HuH-7.5 (cell line): ENCODE measurements at places on chromosomes 3 and 15.

DNA sequence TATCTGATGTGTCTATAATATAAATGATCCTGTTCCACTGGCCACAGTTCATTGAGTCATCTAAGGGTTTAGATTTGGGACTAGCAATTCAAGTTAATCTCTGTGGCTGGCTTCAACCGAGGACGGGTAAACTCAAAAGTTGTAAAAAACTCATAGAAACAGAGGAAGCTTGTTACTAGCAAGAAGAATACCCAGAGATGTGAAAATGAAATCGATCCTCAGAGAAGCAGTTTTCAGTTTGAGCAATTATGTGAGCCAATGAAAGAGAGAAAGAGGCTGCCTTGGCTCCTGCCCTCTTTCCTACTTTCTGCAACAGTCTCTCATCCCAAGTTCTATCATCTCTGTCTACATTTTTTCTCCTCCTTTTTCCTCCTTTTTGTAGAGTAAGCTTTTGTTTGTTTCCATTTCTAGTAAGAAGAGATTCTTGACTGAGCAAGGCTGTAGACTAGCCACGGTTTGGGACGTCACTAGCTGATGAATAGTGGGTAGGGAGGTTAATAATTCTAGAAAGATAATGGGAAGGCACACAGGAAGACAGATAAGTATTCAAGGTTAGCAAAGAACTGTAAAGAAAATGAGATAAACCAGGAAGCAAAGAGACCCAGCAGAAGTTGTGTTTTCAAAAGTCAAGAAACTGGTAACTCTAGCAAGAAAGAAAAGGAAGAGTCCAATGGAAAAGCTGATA lies 298.9 kb upstream of the NR2F2 start:
- no peak for DNase-seq

DNA sequence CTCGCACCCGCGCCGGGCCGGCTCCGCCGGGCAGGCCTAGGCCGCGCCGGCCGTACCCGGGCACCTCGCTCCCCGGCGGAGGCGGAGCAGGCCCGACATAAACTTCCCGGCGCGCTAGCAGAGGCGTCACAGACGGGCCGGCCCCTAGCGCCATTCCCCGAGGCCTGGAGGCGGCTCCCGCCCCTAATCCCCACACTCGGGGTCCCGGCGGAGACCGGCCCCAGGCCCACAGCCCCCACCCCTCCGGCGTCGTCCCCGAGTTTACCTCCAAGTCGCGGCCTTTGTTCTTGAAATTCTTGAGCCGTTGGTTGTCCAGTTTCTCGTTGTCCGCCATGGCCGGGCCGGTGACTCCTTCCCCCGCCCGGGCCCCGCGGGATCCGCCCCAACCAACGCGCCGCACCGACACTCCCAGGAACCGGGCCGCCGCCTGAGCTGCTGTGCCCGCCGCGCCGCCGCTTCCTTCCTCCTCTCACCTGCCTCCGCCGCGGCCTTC lies 376 bp downstream of the KPNA4 start:
- DNase-seq: peak; percentile 29

DNA sequence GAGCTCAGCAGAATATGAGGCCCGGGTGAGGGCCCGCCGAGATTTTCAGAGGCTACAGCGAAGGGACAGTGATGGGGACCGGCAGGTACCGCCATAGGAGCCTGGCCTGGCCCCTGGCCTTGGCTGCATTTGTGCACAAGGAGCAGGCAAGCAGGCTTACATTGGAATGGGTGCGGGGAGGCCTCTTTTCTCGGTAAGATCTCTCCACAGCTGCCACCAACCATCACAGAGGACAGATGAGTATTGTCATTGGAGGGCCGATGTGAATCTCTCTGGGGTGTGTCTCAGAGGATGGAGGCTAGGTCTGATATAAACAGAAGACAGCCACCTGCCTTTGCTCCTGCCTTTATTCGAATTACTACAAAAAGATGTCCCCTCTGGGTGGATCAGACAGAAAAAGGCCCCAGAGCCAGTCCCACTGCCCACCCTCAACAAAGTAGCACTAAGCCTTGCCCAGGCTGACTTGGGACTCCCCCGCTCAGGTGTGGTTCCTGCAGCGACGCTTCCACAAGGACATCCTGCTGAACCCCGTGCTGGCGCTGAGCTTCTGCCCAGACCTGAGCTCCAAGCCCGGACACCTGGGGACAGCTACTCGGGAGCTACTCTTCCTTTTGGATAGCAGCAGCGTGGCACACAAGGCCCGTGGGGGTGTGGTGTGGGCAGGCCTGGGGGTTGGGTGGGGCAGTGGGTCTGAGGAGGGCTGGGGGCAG lies 5.4 kb downstream of the VWA5B2 start:
- DNase-seq: no peak

DNA sequence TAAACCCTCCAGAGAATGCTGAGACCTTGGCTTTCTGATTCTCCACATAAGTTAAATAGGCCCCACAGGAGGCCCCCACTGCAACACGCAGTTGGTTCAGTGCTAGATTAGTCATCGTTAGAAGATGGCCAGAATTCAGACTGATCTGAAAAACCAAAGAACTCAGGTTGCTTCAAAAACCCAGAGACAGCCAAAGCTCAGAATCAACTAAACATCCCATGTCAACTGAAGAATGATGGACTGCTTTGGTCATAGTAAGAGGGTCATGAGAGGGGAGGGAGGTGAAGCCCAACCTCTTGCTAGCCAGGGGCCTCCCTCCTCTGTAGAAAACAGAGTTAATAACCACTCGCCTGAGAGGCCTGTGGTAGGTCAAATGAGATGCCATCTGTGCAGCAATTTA lies 93.1 kb downstream of the AKAP13 start:
- DNase-seq: no peak

GRCh38 chr3:56291244-56291680 lies 177.0 kb downstream of the ERC2 start:
- no peak for DNase-seq

- no peak for DNase-seq
Observed at GRCh38 chr3:45773714-45774449, 22.5 kb downstream of the SLC6A20 start.

GRCh38 chr15:87781959-87782625 lies 474.4 kb downstream of the NTRK3 start:
- DNase-seq: no peak

DNA sequence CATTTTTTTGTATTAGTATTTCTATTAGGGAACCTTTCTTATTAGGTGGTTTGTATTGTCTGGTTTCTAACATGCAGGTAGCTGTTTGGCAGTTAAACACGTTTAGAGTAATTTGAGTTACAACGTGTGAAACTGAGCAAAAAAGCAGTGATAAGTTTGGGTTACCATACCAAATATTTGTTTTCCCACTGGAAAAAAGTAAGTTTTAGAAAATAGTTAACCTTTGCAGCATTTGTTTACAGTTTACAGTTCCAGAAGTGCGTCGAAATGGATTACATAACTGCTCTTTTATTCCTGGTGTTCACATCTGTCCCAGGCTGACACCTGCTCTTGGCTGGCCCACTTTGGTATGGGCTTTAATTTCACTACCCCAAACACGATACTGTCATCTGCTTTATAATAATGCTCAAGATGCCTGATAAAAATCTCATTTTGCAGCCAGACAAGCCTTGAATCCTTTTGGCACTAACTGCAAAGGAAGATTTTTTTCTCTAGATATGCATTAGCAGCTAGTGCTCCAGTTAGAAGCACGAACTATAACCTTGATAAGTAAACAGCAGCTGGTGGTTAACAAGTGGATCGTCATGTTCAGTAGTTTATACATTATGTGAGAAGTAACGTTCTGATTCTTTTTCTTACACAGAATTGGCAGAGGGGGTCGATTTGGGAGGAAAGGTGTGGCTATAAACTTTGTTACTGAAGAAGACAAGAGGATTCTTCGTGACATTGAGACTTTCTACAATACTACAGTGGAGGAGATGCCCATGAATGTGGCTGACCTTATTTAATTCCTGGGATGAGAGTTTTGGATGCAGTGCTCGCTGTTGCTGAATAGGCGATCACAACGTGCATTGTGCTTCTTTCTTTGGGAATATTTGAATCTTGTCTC lies 5.3 kb downstream of the EIF4A2 start:
- no peak for DNase-seq

GRCh38 chr15:53588773-53589172 lies 170.7 kb downstream of the WDR72 start:
- DNase-seq: no peak

DNA sequence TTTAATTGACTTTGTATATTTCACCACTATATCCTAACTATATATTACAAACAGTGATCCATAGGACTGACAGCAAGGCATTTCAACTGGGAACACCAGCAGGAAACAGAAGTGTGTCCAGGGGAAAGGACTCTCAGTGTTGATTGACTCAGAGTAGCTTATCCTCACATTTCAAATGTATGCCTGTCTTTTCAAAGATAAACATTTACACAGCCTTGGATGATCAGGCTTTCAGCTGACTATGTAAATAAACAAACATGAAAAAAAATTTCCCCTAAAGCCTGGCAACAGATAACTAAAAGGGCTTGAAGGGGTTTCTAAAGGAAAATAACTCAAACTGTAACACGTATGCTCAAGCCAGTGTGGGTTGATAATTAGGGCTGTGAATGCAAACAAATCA lies 321.8 kb downstream of the TBC1D5 start:
- DNase-seq: peak; percentile 28

- DNase-seq: no peak
Observed at GRCh38 chr15:67859331-67859946, 19.6 kb upstream of the RNU6-1 start.

- no peak for DNase-seq
Observed at GRCh38 chr3:76679541-76679940, 360.4 kb upstream of the ROBO2 start.

DNA sequence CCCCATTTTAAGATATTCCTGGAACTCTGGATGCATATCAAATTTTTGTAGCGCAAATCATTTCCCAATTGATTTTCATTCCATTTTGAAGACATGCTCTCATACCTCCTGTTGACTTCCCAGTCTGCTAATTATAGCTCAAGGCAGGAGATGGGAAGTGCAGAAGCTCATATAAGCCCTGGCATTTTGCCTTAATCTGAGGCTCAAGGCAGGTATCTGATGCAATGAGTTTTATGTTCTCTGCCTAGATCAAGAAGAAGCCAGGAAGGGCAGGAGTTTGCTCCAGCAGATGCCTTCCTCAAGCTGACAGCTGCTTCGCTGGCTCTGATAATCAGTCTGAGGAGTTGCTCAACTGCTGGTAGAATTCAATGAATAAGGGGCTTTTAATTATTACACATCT lies 65.6 kb upstream of the NEDD4 start:
- DNase-seq: no peak

DNA sequence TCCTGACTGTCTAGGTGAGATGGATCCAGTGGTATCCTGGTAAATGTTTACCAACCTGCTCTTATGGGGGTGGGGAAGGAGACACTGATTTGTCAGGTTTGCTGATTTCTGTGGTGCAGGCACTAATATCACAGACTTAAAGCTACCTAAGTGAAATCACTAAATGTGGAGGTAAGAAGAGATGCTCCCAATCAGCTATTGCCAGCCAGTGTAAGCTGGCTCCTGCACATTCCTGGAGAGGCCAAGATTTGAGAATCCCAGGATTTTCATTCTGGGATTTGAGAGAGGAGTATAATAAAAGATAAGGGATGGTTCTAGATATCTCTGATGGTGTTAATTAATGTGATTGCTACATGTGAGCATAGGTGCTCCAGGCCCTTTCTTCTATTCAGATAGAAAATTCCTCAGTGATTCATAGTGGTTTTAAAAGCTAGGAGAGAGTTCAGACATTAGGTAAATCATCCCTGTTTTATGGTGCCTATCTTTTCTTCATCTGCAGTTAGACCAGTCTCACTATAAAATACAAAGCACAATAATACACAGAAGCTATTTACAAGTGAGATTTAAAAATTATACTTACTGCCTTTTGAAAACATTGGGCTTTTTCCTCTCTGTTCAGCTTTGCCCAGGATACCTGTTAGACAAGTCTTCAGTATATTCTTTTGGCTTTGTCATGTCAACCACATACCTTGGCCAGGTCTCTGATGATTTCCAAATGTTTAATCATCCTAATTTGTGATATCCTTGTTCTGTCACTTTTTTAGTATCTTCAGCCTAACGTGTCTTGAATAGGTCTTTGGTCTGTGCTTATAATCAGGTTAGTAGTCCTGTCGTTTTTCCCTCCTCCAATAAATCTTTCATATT lies 90.9 kb downstream of the MBNL1 start:
- DNase-seq: no peak

GRCh38 chr3:108241146-108241545 lies 18.9 kb upstream of the IFT57 start:
- DNase-seq: no peak

GRCh38 chr3:113212150-113212843 lies 940 bp downstream of the BOC start:
- no peak for DNase-seq

DNA sequence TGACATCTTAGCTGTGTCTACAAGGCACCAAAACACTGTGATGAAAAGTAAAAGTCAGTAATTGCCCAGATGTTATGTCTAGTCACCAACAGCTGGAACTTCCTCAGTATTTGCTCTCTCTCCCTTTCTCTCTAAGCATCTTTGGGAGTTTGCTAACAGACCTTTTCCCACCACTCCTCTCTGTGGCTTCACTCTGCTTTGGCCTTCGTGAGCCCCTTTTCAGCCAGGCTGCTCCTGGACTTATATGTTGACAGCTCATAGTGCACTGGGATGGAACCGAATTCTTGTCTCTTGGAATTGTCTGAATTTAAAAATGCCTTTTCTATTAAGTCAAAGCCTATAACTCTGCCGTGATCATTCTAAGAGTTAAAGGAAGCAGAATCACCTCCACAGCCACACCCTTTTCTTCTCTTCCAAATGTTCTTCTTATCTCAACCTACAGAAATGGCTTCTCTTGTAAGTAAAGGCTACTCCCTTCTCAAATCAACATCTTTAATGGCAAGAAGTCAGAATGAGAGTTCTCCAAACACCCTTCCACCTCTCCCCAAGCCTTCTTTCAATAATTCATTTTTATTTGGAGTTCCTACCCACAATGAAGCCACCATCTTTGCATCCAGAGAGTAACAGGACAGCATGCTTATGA lies 17.2 kb upstream of the FOXP1 start:
- no peak for DNase-seq

GRCh38 chr15:81666839-81667238 lies 292.8 kb upstream of the TMC3 start:
- DNase-seq: no peak

DNA sequence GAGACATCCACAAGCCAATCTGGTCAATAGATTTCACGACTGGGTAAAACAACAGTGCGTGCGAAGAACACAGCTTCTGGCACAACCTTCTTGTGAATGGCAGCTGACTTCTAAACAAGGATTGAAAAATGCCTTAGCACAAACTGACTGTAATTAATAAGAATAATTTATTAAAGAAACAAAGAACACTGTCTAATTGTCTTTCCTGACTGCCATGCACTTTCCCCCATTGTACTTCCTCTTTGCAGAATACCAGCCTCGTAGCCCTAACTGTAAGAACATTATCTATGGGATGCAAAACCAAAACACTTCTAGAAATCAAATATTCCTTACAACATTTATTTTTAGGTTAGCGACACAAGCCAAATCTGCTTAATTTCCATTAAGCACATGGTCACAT lies 6.5 kb downstream of the FOXP1 start:
- no peak for DNase-seq

- no peak for DNase-seq
Observed at GRCh38 chr3:11607816-11608215, 35.9 kb downstream of the VGLL4 start.

GRCh38 chr15:69583626-69584025 lies 131.0 kb downstream of the RPLP1 start:
- no peak for DNase-seq
